ENCODE measurements at places on chromosomes 1 and 21.
A peak's percentile ranks its signal among the peaks of the same experiment; 100 is the strongest.

DNA sequence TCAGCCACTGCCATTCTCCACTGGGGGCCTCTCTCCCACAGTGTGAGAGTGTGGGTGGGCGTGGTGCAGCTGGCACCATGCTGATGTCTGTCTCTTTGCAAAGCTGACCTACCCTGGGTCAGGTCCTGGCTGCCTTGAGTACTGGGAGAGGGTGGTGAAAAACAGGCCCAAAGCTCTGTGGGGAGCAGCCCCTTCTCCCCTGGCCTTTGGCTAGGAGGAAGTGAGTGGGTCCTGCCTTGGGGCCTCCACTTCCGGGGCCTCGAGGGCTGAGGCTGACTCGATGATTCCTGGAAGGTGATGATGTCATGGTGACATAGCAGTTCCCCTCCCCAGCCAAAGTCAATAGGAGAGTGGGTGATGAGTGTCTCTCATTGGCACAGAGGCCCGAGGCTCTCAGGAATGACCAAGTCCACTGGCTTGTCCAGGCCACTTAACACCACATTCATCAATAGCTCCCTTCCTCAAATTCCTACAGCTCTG lies 53.0 kb downstream of the IER5 start:
- DNase-seq: no peak

GRCh38 chr1:179714159-179714558 lies 28.9 kb upstream of the FAM163A start:
- DNase-seq: no peak

DNA sequence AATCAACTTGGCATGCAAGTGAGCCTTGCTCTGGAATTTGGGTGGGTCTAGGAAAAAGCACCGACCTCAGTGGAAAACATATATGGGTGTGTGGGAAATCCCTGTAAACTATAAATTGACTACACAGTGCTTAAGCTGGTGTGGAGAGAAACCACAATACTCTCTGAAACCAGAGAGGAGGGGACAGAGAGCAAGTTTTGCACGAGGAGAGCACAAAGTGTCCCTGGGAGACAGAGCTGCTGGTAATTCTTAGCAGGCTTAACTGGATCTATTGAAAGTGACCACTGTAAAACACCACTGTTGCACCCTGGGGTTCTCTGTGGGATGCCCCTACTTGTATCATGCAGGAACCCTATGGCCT lies 12.8 kb downstream of the KCNJ15 start:
- DNase-seq: no peak

DNA sequence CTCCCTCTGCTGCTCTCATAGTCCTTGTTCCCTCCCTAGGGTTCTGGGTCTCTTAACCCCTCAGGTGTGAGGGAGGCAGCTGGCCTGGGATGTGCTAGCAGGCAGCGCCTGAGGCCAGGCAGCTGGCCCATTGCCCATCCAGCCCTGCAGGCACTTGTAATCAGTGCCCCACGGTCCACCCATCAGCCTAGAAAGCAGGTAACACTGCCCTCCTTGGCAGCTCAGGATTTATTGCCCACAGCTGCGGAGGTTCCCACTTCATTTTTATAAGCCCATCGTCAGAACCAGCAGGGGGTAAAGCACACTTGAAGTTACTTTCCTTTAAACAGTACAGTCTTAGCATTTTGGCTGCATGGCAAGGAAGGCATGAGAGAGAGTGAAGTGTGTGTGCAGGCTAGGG lies 70.6 kb downstream of the TMEM53 start:
- no peak for DNase-seq

- DNase-seq: no peak
Observed at GRCh38 chr1:102241431-102242338, 245.0 kb upstream of the OLFM3 start.

GRCh38 chr1:59455206-59455605 lies 158.3 kb downstream of the FGGY start:
- no peak for DNase-seq

DNA sequence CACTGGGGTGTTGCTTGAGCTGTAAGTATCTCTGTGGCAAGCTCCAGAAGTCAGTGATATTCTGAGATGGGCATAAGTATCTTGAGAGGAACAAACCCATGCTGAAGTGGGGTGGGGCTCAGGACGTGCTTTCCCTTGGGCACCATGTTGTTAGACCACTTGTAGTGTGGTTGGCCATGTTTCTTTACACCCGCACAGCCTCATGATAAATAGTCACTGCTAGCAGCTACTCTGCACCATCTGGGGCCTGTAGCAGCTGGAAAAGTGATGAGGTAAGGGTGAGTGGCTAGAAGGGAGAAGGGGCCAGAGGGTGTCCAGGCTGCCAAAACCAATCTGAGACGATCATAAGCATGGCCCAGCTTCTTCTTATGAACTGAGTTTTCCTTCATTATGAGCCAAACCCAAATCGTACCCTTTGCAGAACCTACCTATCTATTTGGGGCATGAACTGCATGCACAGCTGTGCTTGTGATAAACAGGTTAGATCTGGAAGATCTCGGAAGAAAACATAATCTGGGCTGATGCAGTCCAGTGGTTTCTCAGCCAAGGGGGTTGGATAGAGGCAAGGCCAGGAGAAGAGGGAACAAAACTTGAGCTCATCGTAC lies 91.9 kb upstream of the IRF2BP2 start:
- no peak for DNase-seq

DNA sequence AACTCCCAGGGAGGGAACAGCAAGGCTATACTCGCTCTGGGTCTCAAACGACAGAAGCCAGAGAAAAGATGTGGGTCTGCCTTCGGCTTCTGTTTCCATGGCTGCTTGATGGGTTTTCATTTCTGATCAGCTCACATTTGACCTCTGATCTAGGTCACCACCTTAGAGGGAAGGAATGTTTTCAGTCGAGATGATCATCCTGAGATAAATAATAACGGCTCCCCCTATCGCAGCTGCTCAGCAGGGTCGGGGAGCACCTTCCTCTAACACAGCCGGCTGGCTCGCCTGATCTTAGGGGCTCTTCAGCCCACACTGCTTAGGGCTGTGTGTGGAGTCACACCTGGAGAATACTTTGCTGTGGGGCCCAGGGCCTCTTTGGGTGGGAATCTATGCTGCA lies 53.1 kb upstream of the ZNF648 start:
- DNase-seq: no peak

- no peak for DNase-seq
Observed at GRCh38 chr1:41741244-41741643, 177.5 kb downstream of the HIVEP3 start.

DNA sequence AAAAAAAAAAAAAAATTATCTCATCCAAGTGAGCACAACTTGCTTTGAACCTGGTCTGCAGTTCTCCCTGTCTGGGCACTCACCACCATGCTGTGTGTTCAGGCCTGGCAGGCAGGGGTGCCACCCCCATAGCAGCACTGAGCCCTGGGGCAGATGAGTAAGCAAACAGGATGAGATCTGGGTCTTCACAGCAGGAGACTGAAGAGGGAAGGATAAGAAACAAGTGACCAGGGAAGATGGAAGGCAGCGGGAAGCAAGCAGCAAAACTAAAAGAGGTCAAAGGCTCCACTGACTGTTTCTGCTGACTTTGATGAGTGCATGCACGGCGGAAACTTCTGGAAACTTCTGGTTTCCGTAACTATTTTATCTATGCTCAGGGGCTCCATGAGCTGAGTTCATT lies 133.5 kb upstream of the SOD1 start:
- DNase-seq: no peak

DNA sequence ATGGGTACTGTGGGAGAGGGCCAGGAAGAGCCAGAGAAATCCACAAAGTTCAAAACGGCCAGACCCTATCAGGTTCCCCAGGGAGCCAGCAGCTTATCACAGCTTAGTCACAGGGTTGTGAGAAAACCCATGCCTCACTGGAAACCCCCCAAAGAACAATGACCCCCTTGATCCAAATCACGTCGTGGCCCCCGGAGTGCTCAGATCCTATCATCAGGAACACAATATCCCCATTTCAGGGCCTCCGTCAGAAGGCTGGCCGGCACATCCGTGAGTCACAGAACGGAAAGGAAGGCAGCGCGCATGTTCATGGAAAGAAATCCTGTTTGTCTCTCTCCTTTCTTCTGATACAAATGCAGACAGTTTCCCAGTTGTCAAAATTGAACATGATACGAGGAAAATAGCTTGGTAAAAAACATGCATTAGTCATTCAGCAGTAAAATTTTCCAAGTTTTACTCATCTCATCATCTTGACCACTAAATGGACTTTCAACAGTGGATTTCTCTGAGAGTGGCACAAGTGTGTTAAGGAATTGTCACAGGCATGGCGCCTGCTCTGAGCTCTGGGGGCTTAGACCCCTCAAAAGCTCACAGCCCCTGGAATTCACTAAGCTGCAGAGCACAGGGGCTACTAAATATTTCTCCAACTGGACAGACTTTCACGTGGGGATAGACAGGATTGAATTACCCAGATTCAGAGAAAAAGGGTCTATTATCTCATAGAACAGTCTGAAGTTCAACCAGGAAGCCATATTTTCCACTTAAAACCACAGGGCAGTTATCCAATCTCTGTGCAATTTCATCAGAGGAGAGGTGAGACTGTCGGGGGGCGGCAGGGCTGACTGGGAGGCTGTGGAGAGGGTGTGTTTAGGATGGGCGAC lies 124.8 kb downstream of the RIPK4 start:
- no peak for DNase-seq

DNA sequence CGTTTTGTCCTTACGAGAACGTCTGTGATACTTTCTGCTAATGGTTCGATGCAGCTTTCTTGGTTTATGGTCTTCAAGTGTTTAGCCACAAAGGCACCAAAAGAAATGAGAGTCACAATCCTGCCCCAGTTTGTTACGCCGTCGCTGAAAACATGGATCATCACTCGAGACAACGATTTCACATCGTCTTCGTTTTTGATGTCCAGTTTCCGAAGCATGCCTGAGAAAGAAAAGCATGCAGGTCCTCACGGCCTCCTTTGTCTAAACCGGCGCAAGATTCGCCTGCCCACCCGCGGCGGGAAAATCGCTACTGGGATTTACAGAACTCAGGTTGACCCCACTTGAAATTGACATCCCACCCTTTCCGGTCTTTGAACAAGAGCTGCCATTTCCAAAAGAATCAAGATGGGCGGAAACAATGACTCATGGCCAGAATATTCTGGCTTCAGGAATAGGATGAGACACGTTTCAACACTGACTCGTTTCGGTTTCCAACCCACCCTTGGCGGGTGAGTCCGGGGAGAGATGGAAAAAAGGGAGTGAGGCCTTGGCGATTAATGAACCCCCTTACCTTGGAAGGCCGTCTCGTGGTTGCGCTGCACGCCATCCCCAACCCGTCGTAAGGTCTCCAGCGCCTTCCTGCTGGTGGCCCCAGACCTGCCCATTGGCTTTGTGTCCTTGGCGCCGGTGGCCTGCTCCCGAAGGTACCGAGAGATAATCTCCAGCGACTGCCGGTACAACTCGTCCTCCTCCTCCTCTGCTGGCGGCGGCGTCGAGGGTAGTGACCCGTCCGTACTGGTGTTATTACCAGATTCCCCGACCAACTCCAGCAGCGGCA lies 919 bp downstream of the MCL1 start:
- peak; percentile 26 for DNase-seq

DNA sequence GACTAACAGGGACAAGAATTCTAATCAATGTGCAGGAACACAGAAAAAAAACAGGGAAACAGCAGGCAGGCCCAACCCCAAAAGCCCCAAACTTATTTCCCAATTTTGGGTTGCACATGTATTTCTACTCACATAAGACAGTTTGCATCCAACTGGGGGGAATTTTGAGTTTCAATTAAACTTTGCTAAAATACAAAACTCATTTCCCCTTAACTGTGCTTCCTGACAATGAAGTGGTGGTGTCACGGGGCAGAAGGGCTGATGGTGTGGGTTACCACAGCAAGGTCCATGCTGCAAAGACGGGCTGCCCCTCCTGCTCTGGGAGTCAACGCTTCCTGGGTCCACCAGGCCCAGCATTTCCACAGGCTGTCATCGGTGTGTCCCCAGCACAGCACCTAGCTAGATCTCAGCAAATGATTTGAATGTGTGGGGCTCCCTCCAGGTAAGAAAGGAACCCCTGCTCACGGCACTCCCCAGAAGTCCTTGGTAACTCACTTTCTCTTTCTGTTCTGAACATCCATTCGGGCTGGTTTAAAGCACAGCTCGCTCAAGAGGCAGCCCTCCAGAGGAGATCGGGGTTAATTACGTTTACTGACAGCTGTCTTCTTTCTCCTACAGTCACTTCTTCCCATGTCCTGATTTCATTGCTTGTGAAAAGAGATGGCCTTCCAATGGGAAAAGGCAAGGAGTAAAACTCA lies 27.4 kb downstream of the HIVEP3 start:
- no peak for DNase-seq

DNA sequence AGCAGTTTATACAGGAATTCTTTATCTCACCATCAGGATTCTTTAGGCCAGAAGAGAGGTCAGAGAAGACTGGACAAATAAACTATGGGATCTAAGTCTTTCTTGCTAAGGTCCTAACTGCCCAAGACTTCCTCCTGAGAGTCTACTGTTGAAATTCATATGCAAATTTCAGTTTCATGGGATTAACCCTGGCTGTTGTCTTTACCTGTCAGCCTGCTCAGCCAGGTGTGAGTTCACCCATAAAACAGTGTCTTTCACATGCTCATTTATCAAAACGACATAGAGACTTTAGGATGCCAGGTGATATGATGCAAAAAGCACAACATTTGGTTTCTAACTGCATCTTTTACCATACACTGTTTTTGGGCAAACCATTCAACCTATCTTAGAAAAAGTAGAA lies 211.0 kb downstream of the PDE4B start:
- no peak for DNase-seq

DNA sequence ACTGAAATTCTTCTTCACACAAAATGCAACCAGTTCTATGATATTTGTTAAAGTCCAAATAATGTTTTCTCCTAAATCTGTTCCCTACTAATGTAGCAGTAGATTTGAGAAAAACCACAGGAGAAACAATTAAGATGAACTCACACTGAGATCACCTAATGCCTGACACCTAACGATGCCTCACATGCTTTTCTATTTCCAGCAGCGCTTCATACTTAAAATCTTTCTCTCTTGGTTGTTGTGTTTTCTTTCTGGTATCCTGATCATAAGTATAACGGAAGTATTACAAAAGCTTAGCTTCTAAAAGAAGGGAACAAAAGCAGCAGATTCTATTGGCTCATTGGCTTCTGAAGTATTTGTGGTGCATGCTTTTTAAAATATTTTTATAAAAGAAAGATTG lies 267.2 kb upstream of the SGIP1 start:
- no peak for DNase-seq

DNA sequence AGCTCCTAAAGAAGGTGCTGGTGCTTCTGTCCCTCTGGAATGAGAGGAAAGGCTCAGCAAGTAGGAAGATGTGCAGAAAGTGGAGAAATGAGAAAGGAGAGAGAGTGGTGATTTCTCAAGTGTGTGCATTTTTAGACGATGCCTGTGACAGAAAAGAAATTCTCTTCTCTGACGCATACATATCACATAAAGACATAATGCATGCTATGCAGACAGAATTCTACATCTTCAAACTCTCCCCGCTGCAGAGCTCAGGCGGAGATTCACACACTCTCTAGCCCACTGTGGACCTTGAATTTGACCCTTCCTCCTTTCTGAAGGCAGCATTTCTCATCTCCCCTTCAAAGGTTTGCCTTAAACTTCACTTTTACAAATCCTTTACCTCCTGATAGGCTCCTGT lies 52.0 kb upstream of the CAMK1G start:
- no peak for DNase-seq

GRCh38 chr1:89757532-89757931 lies 63.3 kb upstream of the LRRC8D start:
- no peak for DNase-seq

- DNase-seq: no peak
Observed at GRCh38 chr1:208499026-208499425, 254.8 kb upstream of the PLXNA2 start.
